ENCODE measurements at places on chromosomes 5 and 9. TPM values are rescaled to one million over a fixed set of nuclear protein-coding genes. Genes with fewer than 3 reads are reported as not detected.

PDLIM4 gene
- 0.36 TPM for total RNA-seq

GRCh38 chr9:37339923-37340322 lies 82.6 kb upstream of the GRHPR start:
- DNase-seq, result no peak

POU5F2 gene
- 0.40 TPM for total RNA-seq

DNA sequence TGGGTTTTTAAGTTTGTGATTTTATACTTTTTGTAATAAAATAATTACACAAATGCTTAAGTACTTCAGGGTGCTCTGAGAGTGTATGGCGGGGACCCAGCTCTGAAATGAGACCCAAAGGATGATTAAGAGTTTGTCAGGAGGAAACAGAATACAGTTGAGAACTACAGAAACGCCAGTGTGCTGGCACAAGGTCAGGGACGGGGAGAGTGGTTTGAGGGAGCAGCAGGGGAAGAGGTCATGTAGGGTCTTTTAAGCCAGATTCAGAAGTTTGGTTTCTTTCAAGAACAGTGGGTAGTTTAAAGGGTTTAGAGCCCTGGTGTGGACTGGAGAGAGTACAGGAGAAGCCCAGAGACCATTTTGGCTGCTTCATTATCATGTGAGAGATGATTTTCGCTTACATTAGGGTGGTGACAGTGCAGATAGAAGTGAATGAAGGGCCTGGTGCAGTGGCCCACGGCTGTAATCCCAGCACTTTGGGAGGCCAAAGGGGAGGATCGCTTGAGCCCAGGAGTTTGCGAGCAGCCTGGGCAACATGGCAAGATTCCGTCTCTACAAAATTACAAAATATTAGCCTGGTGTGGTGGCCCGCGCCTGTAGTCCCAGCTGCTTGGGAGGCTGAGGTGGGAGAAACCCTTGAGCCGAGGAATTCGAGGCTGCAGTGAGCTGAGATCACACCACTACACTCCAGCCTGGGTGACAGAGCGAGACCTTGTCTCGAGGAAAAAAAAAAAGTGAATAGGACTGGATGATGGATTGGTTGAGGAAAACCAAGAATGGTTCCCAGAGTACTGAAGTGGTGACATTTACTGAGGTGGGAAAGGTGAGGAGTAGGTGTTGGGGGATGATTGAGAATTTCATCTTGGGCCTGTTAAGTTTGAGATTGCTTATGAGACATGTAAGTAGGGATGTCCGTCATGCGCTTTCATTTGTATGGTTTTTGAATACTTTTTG lies 1.4 kb upstream of the ETF1 start:
- DNase-seq, result no peak

- DNase-seq, result peak; percentile 41
Measured at GRCh38 chr9:79026316-79026715, 545.4 kb upstream of the TLE4 start.

DNA sequence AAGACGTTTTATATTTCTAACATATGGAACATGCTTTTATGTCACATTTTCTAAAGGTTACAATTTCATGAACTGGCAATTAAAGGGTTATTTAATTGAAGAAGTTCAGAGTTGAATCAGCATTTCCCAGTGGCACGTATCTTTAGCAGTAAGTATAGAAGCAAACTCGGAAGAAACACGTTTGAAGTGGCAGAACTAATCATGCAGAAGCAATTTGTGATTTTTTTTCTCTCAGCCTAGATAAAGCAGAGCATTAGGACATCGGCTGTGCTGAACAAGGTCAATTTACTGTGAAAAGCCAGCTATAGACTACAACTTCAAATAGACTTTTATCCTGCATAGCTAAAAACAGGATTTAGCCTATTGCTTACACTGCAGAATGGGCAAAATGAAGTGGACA lies 104.7 kb downstream of the ISL1 start:
- DNase-seq, result no peak

EIF4E1B gene
- not detected for total RNA-seq

GRCh38 chr5:180330810-180331646 lies 22.1 kb downstream of the GFPT2 start:
- no peak for DNase-seq

All from GM12878 (cell line).